Caco-2 (cell line): ENCODE measurements at places on chromosomes 4 and X.

GRCh38 chr4:82761229-82761628 lies 37.4 kb downstream of the SCD5 start:
- no peak for DNase-seq

GRCh38 chr4:113303315-113303714 lies 253.9 kb downstream of the ANK2 start:
- no peak for DNase-seq

DNA sequence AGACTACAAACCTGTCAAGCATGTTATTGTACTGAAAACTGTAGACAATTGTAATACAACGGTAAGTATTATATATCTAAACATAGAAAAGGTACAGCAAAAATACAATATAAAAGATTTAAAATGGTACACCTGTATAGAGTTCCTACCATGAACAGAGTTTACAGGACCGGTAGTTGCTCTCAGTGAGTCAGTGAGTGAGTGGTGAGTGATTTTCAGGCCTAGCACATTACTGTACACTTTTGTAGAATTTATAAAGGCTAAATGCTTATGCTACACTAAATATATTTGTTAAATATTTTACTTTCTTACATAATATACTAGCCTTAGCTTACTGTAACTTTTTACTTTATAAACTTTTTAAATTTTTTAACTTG lies 37.4 kb downstream of the PDGFC start:
- DNase-seq = no peak

- peak; percentile 93 for DNase-seq
Observed at GRCh38 chr4:172726001-172726423, 442.6 kb upstream of the GALNT7 start.

GRCh38 chr4:159220353-159220752 lies 117.5 kb downstream of the RAPGEF2 start:
- no peak for DNase-seq

DNA sequence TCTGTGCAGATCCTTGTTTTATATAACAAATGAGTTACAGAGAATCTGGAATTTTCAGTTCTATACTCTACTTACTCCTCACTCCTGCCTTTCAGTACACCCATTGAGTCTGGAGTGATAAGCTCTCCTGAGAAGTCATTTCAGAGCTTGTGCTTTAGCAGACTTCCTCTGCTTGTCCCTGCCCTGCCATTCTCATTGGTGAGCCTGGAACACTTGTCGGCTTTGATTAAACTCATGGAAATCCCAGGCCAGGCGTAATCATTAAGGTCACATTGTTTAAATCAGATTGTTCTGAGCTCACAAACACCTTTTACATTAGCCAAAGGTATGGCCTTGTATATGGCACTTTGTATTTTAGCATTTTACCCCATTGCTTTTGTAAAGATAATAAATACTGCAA lies 102.7 kb downstream of the CNKSR2 start:
- DNase-seq = no peak

DNA sequence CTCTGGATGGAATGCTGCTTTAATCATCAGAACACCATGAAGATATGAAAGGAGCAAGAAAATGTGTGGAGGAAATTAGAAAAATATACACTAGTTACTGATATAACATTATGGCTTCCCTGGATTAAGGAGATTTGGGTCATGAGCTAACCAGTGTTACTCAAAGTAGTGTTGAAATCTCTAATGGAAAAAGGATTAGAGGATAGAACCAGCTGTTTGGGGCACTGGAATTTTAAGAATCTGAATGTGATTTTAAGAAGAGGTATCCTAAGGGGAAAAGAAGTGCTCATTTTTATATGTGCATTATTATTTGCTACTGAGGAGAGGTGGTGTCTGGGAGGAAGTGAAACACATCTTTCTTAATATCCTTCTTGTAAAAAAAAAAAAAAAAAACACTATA lies 164.1 kb upstream of the PPARGC1A start:
- DNase-seq = no peak

DNA sequence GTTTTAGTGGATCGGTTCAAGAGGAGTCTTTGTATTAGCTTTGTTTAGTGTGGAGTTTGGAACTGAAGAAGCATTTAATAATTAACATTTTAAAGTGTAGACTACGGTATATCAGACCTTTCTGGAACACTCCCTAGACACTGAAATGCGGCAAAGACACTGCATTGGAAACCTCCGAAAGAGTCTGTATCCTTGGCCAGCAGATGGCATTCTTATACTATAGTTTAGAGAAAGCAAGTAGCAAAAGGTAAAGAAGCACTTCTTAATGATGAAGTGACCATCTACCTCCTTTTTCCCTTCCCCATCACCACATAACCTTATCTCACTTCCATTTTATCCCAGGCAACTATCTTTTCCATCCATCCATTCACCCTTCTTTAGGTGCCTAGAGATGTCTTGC lies 7.6 kb downstream of the FABP2 start:
- DNase-seq = no peak

DNA sequence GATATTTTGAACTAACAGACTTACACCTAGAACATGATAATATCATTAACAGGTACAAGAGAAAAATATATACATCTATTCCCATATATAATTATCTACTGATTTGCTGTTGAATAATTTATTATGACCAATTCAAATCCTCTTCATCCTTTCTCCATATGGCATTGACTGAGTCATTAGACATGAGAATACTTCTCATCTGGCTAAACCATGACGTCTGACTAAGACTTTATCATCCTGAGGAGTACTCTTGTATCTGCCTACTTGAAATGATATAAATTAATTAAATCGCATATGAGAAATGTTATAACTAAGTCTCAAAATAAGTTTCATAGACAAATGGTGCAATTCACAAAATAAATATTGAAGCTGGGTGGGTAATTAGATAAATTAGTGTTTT lies 67.4 kb downstream of the EMCN start:
- no peak for DNase-seq

GRCh38 chrX:131778269-131779218 lies 234.7 kb downstream of the OR13H1 start:
- DNase-seq = no peak

GRCh38 chrX:8692871-8693270 lies 39.1 kb downstream of the ANOS1 start:
- no peak for DNase-seq

- DNase-seq = no peak
Observed at GRCh38 chrX:103831342-103831802, 685 bp downstream of the RAB9B start.

- no peak for DNase-seq
Observed at GRCh38 chrX:115409551-115409950, 120.0 kb downstream of the LUZP4 start.

DNA sequence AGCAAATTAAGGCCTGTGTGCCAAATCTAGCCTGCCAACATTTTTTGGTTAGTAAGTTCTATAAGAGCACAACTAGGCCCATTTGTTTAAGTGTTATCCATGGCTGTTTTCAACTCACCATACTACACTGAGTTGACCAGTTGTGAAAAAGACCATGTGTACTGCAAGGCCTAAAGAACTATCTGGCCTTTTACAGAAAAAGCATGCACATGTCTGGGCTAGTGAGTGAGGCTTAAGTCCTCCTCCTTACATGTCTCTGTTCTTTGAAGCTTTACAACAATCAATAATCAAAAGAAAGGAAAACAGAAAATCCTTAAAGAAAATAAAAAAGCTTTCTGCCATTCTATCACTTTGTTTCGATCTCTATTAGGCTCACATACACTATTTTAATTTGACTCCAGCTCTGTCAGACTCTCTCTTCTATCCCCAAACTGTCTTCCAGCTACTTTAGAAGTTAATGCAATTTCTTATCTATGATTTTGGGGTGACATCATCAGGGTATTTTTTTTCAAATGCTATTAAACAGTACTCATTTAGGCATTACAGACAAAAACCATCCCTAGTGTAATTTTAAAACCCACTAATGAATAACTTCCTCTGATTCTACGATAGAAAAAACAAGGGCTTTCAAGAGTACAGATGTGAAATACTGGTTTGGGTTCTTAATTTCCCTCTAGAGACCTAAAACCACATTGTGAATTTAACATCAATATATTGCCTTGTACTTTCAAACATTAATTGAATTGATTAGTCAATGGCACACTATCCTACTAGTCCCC lies 161.8 kb downstream of the MAB21L2 start:
- DNase-seq = no peak

DNA sequence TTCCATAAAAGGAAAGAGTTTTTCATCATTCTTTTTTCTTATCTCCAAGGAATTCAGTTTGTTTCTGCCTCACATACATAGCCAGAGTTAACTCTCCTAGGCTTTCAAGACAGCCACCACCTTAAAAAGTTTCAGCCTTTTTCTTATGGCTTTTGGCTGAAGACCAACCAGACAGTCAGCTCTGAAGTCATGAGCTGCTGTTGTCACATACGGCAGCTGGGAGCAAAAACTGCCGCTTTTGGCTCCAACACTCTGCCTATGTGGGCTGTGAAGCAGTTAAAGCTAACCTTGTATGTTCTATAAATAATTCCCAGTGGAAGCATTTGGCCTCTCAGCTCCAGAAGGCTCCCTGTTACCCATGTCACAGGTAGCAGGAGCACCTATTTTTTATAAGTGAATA lies 104.1 kb downstream of the KLHL4 start:
- DNase-seq = no peak

DNA sequence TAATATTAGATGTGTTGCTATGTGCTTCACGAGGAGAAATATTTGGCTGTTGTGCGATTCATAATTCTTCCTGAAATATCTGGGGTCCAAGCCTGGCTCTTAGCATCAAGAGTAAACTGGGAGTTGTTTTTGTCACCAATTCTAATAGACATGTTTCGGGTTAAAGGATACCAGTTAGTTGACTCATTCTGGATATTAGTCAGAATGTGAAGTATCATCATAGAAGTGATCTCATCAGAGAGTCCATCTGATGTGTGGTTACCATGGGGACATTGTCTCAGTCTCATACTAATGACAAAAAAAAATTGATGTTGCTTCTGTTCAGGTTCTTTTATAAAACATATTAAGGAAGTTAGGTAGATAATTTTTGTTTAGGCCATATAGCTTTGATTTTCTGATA lies 57.2 kb upstream of the MTMR1 start:
- no peak for DNase-seq

DNA sequence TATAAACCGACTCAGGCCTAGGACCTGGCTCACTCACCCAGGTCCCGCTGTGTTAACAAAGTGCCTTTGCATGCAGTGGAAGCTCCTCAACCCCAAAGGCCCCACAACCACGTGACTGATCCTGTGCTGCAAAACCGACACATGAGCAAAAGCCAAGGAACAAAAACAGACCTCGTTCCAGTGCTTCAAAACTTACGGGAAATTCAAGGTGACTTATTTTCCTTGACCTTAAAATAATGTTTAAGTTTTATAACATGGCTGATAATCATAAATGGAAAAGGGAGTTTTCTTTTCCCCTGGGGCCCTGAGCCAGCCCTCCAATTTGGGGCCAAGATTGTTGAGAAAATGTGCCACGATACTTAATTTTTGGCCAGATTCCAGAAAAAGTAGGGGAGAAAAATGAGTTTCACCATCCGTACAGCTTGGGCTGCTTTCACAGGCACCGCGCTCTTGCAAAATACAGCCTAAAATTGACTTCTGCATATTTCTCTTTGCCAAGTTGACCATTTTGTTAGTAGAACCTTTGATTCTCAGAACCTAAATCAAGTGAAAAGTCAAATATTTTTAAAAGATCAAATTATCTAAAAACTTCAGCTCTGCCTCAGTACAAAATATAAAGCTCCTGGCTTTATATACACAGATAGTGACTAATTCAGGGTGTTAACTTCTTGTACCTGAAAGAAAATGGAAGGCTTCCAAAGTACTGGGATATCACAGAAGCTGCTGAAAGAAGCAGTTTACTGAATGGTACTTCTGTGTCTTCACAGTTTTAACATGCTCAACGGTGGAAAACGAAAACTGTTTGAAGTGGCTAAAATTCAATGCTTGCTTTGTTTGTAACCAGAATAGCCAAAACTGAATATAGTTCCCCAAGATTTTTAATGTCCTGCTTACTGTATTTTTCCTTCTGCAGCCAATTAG lies 93.8 kb downstream of the APBB2 start:
- no peak for DNase-seq

DNA sequence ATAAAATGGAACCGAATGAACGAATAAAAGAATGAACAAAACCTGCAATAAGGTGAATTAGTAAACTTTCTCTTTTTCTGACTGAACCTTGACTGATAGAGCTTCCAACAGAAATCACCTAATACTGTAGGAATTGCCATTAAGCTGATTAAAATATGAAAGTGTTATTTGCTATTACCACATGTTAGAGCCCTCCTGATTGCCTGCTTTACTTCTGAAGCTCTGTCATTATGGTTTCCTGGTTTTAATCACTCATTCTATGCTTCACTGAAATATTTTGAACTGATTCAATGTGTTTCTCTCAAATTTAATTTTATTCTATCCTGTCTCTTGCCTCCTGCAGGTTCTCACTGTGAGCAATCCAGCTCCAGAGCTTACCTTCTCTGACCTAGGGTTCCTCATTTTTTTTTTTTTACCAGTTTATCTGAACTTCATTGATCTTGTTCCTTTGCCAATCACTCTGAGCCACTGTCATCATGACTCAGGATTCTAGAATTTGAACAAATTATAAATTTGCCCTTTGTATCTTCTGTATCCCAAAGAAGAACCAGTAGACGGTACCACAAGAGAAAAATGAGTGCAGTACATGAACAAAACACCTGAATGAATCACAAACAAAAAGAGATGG lies 48.1 kb upstream of the UGT2B15 start:
- DNase-seq = no peak

- DNase-seq = no peak
Observed at GRCh38 chrX:153496590-153496959, 1.8 kb downstream of the BGN start.

DNA sequence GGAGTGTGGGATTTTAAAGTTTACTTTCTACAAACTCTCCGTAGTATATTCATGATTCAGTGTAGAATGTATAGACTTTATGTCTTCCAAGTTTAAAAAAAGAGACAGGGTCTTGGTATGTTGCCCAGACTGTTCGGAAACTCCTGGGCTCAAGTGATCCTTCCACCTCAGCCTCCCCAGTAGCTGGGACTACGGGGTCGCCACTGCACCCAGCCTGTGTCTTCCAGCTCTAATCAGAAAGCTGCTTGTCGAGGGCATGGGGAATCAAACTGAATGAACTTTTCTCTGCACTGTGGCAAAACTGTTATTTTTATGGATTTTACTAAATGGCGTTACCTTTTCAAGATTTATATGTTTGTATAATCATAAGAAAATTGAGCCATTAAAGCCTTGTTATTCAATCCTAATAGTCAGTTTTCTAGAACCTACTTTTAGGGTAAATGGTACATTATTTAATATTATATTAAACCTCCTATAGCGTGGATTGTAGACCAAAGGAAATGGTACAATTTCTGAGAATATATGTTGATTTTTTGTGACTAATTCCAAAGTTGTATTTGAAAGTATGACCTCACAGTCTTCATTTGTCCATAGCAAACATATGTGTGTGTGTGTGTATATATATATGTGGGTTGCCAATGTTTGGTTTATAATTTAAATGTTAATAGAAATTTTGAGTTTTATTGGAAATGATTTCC lies 1.1 kb downstream of the BLOC1S4 start:
- DNase-seq = no peak

GRCh38 chr4:38062088-38062775 lies 102.0 kb downstream of the PTTG2 start:
- DNase-seq = peak; percentile 75
